ENCODE measurements at places on chromosomes 5 and 9. TPM values are rescaled to one million over a fixed set of nuclear protein-coding genes. Genes with fewer than 3 reads are reported as not detected.

Gene SPINK6
- total RNA-seq = 0.61 TPM

Gene TPPP
- total RNA-seq = 5.1 TPM

Gene SLC6A7
- total RNA-seq = not detected

Gene NUTM2G
- not detected for total RNA-seq

Gene CDX1
- total RNA-seq = not detected

DNA sequence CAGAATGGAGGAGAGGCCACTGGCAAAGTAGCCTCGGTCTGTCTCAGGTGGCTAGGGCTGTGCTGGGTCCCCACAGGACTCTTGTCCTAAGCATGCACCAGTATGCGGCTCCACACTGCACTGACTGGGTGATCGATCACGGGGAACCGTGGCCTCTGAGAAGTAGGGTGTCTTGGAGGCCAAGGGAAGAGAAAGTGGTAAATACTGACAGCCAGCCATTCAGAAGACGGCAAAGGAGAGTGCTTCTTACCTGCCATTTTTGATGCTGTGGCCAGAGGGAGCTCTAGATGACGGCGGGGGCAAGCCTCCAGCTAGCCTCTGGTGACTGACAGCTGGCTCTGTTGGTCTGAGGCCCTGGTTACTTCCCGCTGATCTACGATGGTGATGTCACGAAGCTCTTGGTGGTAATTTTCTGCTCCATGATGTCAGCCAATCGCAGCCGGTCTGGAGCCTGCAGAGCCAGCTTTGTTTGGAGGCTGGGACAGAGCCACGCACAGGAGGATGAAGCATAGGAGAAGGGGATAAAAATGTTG is 40.4 kb upstream of the GADD45G start:
- DNase-seq = peak; percentile 64

- DNase-seq = no peak
Measured at GRCh38 chr5:1637639-1638481, 114.1 kb upstream of the LPCAT1 start.

GRCh38 chr9:38181866-38182265 is 112.8 kb upstream of the SHB start:
- no peak for DNase-seq

- DNase-seq = no peak
Measured at GRCh38 chr9:121359351-121360294, 10.4 kb downstream of the STOM start.

- no peak for DNase-seq
Measured at GRCh38 chr5:2898661-2899060, 147.2 kb upstream of the IRX2 start.

DNA sequence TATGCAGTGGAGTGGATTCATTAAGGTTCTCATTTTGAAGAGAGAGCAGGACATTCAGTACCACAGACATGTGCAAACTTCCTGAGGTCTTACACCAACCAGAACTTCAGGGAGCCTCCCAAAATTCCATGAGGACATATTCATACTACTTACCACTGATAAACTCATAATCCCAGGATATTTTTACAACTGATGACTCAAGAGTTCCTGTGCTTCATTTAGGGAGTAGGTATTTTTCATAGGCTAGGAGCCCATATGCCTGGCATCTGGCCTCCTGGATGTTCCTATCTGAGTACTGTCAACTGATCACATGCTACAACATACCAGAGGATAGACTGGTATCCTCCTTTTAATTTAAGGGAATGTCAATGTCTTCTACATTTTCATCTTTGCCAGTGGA is 578.0 kb downstream of the EFNA5 start:
- no peak for DNase-seq

DNA sequence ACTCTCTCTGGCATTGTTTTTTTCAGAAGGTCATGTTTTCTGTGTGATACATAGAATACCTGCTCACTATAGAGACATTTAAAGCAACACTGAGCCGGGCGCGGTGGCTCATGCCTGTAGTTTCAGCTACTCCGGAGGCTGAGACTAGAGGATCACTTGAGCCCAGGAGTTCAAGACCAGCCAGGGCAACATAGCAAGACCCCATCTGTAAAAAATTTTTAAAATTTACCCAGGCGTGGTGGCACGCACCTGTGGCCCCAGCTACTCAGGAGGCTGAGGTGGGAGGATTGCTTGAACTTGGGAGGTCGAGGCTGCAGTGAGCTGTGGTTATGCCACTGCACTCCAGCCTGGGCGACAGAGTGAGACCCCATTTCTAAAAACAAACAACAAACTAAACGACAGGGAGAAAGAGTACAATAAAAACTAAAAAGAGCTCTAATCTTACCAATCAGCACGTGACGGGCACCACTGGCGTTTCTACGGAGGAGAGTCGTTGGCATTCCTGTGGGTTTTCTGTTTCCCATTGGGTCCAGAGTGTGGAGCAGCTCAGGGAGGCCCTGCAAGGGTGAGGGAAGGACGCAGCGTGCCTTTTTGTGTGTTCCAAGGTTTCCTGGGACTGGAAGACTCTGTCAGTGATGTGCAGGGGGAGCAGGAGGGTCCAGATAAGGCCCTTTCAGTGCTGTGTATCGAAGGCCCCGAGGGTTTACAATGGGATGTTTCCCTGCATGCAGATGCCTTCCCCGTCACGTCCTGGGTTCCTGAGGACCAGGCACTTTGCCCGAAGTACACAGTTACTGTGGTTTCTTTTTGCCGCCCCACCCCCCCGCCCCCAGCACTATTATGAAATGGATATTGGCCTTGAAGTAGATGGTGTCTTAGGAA is 7.2 kb upstream of the RNU6ATAC start:
- no peak for DNase-seq

DNA sequence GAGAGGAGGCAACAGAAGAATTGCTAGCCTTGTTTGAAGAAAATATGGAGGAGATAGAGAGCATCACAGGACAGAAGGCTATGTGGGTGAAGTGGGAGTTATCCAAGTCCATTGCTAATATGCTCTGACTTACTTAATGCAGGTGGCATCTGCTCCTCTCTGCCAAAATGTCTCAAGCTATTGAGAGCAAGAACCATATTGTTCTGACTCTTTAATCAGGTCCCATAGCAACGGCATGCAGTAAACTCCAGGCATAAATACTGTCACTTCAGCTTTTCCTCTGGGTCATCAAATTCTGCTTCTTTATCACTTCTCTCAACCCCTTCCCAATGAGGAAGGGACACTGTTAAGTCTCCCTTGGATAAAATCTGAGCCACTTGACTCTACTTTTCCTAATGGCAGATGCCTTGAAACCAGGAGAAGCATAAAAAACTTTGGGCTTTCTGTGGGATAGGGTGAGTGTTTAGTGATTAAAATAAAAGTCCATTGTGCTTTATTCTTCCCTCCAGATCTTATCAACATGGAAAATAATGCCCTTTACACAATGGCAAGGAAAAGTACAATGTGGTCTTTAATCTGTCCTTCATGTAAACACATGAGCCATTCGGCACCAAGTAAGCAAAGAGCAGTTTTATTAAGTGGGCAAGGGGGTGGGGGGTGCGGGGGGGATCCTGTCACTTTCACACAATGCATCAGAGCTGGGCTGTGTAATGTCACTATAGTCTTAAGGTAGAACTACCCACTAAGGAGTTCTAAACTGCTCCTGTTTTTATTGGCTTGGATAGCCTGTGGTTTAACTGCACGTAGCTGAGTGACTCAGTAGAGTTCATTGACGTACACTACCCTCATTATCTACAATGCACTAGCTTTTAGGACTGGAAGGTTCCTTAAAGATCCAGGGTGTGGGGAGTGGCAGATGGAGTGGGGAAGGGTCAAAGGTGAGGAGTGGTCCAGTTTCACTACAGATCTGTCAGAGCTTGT is 71.0 kb upstream of the TARS1 start:
- peak; percentile 71 for DNase-seq
